T follicular helper cell (primary cell): ENCODE measurements at places on chromosomes 12 and 14.

DNA sequence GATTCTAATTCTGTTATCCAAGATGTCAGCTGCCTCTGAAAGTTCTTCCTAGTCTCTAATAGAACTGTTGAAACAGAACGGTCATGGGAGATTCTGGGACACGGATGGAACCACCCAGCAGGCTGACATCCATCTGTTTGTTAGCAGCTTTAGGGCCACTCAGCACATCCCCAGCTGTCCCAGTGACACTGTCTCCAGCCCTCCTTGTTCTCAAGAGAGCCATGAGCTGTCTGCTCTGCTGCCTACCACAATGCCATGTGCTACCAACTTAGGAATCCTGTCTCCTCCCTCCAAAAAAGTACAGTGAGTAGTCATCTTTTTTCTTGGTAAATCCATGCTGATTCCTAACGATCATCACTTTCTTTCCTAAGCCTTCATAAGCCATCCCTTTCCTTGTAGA lies 130.5 kb downstream of the ZFP36L1 start:
- no peak for DNase-seq

DNA sequence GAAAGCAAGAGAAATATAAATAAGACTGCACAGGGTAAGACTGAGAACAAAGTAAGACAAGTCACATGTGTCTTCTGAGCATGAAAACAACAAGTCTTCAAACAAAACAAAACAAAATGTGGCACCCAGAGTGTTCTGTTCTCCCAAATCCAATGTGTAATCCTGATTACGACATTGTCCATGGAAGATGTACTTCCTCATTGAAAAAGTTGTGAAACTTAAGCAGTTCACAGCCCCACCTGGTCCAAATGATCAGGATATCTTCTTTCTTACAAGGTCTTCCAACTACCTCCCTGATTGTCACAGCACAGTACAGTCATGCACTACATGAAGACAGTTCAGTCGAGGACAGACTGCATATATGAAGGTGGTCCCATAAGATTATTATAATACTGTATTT lies 23.3 kb upstream of the NEK9 start:
- DNase-seq = no peak

- DNase-seq = no peak
Observed at GRCh38 chr14:90905531-90905930, 89.3 kb upstream of the TTC7B start.

GRCh38 chr12:124334976-124335375 lies 40.1 kb downstream of the RFLNA start:
- no peak for DNase-seq

GRCh38 chr14:97021571-97022168 lies 224.5 kb downstream of the VRK1 start:
- DNase-seq = no peak

- peak; percentile 33 for DNase-seq
Observed at GRCh38 chr12:66964629-66965028, 285.8 kb upstream of the GRIP1 start.

DNA sequence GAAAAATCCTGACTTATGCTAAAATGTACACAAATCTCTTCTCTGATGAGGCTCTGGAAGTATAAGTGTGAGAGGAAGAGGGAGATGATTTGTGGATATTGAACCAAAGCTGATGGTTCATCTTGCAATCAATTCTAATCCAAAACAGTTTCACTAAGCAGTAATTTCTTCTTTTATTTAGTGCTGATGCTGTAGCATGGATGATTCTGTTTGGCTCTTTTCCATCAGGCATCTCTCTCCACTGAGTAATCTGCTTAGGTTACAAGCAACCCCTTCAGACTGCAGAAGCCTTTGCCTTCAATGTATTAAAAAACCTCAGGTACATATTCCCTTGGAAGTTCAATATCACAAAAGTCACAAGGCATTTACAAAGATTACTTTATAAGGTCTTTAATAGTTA lies 159.1 kb upstream of the CCDC198 start:
- no peak for DNase-seq

GRCh38 chr14:80988735-80989429 lies 33.5 kb downstream of the TSHR start:
- no peak for DNase-seq

- DNase-seq = no peak
Observed at GRCh38 chr12:71954083-71954778, 15.6 kb downstream of the TPH2 start.

GRCh38 chr12:94374124-94374523 lies 85.5 kb downstream of the CEP83 start:
- DNase-seq = no peak

- DNase-seq = no peak
Observed at GRCh38 chr12:74818412-74818811, 280.8 kb downstream of the ATXN7L3B start.

DNA sequence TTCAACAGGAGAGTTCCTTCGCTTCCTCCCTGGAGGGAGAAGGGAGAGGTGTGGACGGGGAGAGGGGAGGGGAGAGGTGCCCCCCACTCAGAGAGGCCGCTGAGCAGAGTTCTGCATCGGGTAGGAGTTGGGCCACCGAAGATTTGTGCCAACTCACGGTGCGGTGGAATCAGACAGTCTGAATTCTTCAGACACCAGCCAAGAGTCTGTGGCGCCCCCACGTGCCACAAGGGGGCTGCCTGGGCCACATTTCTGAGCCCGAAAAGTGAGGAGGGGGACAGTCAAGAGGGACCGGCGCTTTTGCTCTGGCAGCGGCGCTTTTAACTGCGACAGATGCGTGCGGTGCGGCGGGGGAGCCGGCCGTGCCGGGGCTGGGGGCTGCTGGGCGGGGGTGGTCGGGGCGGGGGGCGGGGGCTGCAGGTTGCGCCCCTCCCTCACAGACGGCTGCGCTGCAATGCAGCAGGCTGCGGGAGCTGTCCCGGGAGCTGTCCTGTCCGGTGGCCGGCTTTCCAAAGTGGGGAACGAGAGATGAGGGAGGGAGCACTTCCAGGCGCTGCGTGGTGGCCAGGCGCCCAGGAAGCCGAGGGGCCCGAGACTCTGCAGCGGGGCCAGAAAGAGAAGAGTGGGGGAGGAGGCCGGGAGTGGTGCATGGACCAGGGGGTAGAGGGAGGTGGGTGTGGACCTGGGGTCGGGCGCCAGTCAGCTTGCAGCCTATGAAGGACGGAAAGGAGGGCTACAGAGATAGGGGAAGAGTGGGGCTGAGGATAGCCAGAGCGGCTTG lies 975 bp upstream of the RTL1 start:
- DNase-seq = no peak

DNA sequence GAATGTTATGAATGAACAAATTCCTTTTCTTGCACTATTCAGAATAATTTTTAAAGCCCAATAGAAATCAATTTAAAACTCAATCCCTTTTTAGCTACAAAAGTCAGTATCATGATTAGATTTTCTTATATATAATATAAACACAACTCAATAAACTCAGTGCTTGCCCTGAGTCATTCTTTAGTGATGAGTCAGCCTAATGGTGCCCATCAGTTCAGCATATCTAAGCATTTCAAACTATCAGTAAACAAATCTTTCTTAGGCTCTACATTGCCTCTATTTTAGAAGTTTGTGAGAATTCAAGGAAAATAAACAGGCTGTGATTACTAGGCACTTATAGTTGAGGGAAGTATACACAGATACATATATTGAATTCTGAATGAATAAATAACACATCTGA lies 179.6 kb downstream of the NELL2 start:
- no peak for DNase-seq

DNA sequence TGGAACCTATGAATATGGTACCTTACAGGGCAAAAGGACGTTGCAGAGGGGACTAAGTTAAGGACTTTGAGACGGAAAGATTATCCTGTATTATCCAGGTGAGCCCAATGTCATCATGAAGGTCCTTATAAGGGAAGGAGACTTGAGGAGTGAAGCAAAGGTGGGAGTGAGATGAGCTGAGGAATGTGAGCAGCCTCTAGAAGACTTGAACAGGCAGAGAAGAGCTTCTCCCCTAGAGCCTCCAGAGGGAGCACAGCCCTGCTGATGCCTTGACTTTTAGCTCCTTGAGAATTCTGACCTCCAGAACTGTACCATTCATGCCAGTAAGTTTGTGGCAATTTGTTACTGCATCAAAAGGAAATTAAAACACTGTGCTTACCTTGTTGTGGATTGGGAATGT lies 41.8 kb upstream of the DCD start:
- DNase-seq = no peak

DNA sequence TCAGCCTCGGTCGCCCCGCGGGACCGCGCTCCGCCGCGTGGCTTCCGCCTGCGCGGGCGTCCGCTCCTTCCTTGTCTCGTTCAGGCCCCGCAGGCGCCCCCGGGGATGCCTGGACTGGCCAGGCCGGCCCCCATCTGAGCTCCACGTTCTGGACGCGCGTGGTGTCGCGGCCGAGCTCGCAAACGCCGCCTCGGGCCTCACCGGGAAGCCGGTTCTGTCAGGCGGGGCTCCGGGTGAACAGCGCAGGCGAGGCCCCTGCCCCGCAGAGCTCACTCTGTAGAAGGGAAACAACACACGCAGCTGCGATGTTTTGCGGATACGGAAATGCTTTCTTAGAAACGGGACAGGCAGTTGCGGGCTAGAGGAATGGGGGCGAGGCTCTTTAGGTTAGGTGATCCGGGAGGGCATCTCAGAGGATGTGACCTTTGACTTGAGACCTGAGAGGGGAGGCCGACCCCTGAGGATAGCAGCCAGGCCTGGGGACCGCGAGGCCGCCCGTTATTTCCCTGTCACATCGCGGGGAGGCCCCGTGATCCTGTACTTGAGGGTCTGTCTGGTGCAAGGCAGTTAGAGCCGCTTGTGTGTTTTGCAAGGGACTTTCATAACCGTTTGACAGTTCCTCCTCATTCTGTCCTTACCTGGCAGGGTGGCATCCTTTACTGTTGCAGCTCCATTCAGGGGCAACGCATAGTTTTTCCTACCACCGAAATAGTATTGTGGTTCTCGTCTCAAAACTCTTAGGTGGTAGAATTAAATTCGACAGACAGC lies 584 bp downstream of the VRK1 start:
- DNase-seq = peak; percentile 20

GRCh38 chr14:96138241-96138640 lies 66.4 kb upstream of the BDKRB2 start:
- no peak for DNase-seq

DNA sequence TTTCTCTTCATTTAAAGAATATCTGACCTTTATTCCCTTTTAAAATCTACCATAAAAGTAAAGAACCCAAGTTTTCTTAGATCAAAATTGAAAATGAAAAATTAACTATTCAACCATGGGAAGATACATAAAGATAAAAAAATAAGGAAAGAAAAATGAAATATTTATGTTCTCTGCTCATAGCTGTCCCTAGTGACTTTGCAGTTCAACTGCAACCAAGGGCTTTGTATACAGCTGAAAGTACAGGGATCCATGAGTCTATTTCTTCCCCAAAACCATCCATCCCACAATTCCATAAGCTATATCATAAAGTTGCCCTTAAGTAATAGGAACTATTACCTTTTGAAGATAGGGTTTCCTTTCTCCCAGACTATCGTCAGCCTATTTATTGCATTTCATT lies 113.1 kb downstream of the ITPR2 start:
- DNase-seq = no peak

DNA sequence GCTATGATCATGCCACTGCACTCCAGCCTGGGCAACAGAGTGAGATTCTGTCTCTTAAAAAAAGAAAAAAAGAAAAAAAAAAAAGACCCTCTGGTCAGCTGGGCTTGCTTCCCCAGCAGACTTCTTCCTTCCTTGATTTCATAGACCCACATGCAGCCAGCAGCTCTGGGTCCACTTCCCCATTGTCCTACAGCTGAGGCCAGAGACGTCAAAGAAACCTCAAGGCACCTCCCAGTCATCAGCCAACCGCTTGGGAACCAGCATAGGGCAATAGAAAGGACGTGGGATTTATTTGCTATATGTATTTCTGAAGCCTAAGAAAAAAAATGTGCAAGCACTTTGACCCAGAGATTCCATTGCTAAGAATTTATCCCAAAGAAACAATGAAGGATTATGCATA lies 35.4 kb upstream of the SPPL3 start:
- no peak for DNase-seq

DNA sequence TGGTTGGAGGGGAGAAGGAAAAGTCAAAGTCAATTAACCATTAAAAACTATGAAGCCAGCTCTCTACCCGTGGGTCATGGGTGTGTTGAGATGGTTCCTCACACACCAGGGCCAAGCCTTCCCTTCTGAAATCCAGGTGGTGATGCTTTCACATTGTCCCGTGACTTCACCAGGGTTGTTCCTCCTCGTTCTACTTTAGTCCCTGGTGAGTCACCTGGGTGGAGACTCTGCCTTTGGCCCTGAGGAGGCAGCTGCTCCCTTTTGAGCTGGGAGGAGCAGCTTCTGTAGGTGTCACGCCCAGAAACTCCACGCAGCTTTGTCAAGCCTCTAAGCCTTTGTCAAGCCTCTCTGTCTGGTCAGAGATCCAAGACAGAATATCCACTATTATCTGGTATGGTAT lies 348.3 kb downstream of the BMP4 start:
- no peak for DNase-seq

DNA sequence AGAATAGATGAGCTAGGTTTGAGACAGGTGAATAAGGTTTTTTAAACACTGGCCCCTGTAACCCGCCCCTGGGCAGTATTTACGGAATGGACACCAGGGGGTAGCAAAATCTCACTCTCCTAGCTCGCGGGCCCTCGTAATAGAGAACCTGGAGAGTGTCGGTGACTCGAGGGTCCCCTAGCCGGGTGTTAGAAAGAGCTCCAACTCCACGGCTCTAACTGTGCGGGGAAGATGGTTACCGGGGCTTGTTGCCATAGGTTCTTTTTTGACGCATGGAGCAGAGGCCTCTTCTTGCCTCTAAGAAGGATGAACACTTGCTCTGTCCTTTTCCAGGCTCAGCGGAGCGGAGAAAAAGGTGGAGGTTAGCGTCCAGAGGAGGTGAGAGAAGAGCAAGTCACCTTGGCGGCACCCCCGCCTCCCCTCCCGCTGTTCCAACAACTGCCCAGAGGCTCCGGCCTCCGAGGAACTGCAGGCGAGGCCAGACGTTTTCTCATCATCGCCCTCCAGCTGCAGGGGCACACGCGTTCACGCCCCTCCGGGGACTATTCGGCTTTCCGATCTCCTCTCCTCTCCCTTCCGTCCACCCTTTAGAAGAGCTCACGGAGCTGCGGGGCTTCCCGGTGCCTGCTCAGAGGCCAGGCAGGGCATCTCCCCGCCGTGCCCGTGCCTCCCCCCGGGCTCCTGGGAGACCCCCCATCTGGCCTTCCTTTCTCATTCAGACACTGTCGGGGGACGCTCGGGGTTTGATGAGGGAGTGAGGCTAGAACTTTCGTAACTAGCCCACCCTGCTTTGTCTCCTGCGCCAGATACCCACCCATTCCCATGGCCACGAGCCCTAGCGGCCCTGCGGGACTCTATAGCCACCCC lies 1.4 kb upstream of the ARHGEF40 start:
- peak; percentile 34 for DNase-seq

GRCh38 chr14:87139299-87139698 lies 853.7 kb downstream of the GALC start:
- no peak for DNase-seq

DNA sequence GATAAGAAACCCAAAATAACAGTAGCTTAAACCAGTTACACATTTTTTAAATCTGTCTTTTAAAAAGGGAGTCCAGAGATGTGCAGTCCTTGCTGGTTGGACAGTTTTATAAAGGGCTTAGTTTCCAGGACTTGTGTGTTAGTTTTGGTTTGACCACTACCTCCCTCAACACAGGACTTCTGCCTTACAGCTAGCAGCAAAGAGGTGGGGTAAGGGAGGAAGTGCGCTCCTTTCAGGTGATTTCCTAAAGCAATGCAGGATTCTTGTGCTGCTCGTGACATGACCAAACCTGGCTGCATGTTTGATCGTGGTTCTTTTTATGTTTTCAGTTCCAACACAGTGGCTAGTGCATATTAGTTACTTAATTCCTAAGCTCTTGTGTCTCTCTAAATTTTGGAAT lies 266.2 kb downstream of the TMTC2 start:
- DNase-seq = no peak

- DNase-seq = no peak
Observed at GRCh38 chr12:56326533-56326932, 7.3 kb downstream of the PAN2 start.

- DNase-seq = no peak
Observed at GRCh38 chr12:89343127-89343526, 9.2 kb downstream of the DUSP6 start.
